ENCODE measurements at places on chromosomes 16 and 17. TPM values are rescaled to one million over a fixed set of nuclear protein-coding genes. Genes with fewer than 3 reads are reported as not detected.

GRCh38 chr17:56505154-56505756 is 88.2 kb upstream of the NOG start:
- no peak for DNase-seq

- DNase-seq = no peak
Observed at GRCh38 chr16:7482032-7482431, 149.4 kb downstream of the RBFOX1 start.

DNA sequence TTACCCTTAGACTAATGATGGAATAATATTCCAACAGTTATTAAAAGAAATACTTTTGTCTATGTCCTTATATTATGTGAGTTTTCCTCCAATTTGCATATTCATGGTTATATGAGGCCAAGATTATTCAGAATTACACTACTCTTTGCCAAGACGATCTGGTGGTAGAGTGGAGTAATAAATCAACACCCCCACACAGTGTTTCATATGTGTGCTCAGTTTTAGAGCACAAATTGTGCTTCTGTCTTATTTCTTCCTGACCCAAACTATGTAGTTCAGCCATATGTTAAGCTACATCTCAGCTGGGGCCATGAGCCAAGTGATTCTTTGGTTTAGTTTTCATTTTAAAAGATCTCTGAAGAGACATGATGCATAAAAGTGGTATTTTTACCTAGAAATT is 26.9 kb upstream of the PPM1E start:
- DNase-seq = peak; percentile 12

DNA sequence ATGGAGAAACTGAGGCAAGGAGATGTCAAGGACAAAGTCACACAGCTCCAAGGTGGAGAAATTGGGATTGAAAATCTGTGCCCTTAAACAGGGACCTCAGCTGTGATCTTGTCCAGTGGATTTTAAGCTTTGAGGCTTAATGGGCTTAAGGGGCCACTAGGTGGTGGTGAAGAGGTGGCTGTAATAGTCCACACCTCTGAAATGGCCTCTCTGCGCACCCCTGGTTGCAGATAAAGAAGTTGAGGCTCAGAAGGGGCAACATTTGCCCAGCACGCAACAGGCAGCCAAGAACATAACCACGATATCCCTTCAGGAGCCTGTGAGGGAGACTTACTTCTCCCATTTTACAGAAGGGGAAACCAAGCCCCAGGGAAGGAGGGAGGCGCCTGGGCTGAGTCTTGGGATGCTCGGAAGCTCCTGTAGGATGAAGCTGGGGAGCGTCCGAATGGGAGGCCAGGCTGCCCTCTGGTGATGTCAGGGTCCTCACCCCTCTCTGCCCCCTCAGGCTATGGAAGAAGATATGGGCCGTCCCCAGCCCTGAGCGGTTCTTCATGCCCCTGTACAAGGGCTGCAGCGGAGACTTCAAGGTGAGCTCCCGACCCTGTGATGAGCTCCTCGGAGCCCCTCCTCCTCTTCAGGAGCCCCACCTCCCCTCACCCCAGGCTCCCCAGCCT is 43.7 kb downstream of the IL21R start:
- no peak for DNase-seq

- no peak for DNase-seq
Observed at GRCh38 chr17:69533481-69534234, 119.2 kb downstream of the MAP2K6 start.

- peak; percentile 82 for DNase-seq
Observed at GRCh38 chr16:48335961-48336360, 49.3 kb downstream of the SIAH1 start.

DNA sequence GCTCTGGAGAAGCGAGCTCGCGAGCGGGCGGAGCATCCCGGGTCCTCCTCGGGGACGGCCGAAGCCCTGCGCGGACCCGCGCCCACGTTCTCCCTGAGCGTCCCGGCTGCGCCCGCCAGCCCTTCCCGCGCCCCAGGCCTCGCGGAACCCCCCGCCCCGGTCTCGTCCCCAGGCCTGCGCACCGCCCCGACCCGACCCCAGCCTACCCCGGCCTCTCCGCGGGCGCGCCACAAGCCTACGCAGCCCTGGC is 159 bp downstream of the USP36 start:
- DNase-seq = no peak

The SRL gene
- total RNA-seq = under 0.01 TPM

GRCh38 chr16:81649561-81650184 is 129.4 kb upstream of the PLCG2 start:
- DNase-seq = peak; percentile 55

DNA sequence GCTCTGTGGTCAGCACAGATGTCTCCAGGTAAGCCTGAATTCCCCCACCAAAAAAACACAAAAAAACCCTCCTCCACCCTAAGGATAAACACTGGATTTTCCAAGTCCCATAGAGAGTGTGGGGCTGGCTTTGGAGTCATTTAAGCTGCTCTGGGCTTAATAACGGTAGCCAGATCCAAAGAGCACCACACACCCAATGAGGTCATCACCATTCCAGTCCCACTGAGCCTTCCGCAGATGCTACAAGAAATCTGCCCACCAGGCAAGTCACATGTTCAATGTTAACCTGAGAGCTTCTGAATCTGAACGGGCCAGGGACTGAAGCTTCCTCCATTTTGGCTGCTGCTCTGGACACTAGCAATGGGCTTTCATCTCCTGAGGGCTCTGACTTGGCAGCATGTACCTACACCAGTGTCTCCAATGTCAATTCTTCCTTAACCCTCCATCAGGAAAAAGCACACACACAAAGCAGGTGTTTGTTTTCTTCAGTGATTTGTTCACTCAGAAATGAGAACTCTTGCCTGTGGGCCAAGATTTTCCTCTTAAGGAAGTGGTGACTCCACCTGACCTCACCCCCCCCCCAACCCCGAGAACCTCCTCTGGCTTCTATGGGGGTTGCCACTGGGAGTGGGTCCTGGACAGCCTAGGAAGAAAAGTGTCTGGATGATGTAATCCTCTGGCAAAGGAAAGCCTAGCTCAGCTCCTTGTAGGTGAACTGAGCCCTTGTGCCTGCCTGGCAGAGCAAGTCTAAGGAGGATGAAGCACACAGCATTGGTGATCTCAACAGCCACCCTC is 220.1 kb downstream of the FOXL1 start:
- DNase-seq = no peak

- peak; percentile 14 for DNase-seq
Observed at GRCh38 chr16:3716831-3717234, 491 bp downstream of the TRAP1 start.

- DNase-seq = peak; percentile 8
Observed at GRCh38 chr16:62190426-62190825, 154.2 kb upstream of the CDH8 start.

GRCh38 chr17:43468691-43469139 is 15.1 kb upstream of the DHX8 start:
- DNase-seq = peak; percentile 92

GRCh38 chr16:80250381-80250780 is 290.4 kb upstream of the DYNLRB2 start:
- no peak for DNase-seq

The SNAI3 gene
- 0.17 TPM for total RNA-seq

- no peak for DNase-seq
Observed at GRCh38 chr16:89170346-89171215, 967 bp upstream of the CDH15 start.

DNA sequence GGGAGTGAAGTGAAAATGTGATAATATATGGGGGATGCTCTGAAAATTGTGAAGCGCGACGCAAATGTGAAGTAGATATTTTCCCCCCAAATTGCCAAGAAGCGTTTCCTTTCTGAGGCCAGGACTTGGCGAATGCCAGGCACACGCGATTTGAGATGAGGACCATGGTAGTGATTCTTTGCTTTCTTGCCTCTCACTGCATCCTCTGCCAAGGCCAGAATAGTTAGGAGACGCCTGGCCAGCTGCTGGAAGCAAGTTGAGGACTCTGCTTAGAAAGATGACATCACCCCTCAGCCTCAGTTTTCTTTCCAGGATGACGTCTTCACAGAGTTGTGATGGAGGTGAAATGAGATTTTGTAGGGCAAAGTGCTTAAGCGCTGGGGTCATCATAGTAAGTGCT is 25.9 kb downstream of the PIPOX start:
- no peak for DNase-seq

DNA sequence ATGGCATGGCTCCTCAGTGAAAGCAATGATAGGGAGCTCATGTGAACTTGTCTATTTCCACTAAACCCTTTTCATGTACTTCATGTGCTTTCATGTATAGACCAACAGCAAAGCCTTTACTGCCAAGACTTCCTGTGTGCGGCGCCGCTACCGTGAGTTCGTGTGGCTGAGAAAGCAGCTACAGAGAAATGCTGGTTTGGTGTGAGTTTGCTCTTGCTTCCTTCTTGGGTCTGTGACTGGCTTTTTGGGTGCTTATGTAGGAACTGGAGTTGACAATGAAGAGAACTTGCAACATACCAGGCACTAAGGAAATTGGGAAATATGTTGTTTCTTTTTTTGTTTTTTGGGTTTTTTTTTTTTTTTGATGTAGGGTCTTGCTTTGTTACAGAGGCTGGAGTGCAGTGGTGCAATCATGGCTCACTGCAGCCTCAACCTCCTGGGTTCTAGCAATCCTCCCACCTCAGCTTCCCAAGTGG is 5.7 kb downstream of the SNX11 start:
- DNase-seq = no peak

GRCh38 chr17:42409523-42410318 is 13.3 kb downstream of the CAVIN1 start:
- peak; percentile 88 for DNase-seq

DNA sequence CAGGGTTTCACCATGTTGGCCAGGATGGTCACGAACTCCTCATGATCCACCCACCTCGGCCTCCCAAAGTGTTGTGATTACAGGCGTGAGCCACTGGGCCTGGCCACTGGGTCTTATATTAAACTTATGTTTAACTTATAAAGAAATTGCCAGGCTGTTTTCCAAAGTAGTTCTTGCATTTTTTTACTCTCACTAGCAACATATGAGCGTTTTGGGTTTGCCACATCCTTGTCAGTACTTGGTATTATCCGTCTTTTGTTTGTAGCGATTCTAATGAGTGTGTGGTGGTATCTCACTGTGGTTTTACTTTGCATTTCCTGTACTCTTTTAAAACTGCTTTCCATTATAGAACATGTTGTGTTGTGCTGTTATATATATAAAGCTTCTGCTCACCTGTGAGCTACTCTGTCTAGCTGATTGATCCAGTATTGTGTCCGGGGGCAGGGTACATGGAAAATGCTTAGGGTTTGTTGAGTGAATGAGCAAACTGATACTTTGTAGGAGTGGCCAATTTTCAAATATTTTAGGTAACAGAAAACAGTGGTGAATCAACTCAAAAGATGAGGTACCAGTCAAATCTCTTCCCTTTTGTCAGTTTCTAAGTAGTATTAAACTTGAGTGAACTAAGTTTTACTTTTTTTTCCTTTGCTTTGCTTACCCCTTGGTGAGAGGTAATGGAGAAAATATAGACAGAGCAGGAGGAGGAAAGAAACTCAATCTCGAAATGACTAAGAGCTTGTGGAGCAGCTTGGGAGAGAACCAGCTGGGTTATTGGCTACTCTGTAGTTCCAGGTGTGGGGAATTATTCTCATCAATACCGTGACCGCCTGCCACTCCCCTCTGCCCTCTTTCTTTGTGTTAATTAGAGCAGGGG is 75.8 kb downstream of the PITPNC1 start:
- DNase-seq = no peak

The C16orf82 gene
- not detected for total RNA-seq

GRCh38 chr16:62089715-62090114 is 53.5 kb upstream of the CDH8 start:
- no peak for DNase-seq

Data from fibroblast of lung (primary cell).